ENCODE measurements at places on chromosomes 3 and 15.

DNA sequence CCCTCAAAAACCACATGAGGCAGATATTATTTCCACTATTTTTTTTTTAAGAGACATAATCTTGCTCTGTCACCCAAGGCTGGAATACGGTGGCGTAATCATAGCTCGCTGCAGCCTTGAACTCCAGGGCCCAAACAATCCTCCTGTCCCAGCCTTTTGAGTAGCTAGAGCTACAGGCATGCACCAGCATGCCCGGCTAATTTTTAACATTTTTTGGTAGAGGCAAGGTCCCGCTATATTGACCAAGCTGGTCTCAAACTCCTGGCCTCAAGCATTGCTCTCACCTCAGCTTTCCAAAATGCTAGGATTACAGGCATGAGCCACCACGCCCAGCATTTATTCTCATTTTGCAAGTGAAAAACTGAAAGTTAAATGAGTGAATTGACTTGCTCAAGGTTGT, 50.8 kb upstream of the PIAS1 start:
- no peak for DNase-seq

- DNase-seq: no peak
Measured at GRCh38 chr3:2099028-2099671, 484 bp downstream of the CNTN4 start.

- DNase-seq: no peak
Measured at GRCh38 chr3:38986901-38987300, 64.8 kb downstream of the SCN11A start.

DNA sequence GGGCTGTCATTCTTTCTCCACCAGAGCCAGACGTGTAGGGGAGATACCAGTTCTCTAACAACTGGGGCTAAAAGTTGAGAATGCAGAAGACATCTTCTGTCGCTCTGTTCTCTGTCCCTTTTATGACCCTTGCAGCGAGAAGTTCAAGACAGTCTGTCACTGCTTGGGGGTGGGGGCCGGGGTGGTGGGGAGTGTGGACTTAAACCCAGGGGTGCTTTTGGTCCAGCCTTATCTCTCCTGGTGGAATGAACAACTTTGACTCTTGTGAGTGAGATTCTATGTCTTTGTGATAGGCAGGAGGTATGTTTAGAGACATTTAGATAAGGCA, 767 bp upstream of the APOD start:
- no peak for DNase-seq

DNA sequence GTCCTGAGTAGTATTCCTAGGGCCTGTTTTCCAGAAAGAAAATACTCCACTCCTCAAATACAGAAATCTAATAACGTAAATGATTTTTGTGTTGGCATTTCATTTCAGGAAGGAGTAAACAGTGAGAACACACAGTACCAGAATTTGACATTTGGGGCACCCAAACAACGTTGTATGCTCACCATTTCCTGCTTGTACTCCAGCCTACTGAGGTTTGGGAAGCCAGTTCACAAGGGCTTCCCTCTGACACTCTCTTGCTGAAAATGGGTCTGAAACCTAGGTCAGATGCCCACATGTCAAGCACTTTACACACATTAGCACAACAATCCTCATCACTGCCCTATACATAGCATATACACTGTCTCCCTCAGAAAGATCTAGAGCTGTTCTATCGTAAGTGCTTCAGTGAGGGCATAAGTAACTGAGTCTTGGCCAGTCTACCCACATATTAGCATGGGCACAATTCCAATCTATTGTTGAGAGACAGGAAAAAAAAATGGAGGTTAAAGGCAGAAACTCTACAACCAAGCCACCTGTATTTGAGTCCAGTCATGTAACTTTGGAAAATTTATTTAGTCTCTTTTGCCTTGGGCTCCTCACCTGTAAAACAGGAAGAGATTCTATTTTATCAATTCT, 43.5 kb upstream of the RSL24D1 start:
- DNase-seq: no peak

DNA sequence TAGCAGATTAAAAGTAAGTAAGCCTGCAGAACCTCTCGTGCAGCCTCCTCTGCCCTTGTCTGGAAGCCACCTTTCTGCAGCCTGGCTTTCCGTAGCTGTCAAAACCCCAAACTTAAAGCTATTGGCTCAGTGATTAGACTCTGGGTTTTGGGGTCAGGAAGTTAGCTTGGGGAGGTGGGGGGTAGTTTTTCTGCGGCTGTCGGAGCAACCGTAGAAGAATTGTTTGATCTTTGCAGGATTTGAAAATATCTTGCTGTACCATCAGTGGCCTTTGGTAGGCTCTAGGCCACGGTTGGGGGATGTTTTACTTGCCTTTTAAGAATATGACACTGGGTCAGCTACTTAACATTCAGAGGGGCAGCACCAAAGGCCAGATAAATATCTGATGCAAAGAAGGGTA, 88.4 kb upstream of the RASGRP1 start:
- DNase-seq: no peak

DNA sequence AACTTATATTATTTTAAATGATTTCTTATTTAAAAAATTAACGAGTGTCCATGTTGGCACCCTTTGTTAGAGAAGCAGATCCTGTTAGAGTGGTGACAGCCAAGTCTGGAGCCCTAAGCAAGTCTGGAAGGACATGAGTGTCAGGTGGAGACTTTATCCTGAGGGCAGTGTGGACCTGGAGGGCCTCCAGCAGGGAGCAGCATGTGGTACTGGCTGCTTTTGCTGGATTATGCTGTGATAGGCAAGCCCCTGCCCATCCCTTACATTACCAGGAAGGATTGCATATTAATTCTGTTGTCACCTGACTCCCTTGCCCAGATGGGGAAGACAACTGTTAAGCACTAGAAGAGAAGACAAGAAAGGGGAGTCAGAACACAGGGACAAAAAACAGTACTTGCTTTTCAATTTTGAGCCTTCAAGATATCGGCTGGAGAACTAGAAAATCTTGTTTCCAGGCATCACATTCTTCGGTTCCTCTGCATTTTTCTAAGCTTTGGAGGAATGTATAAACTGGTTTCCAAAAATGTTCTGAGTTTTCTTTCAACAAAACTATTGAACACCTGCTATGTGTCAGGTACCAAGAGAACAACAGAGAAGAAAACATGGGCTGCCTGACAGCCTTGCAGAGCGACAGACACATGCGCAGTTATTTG, 22.7 kb downstream of the ZNF860 start:
- DNase-seq: no peak

- DNase-seq: no peak
Measured at GRCh38 chr3:49609314-49609713, 55.0 kb downstream of the BSN start.

DNA sequence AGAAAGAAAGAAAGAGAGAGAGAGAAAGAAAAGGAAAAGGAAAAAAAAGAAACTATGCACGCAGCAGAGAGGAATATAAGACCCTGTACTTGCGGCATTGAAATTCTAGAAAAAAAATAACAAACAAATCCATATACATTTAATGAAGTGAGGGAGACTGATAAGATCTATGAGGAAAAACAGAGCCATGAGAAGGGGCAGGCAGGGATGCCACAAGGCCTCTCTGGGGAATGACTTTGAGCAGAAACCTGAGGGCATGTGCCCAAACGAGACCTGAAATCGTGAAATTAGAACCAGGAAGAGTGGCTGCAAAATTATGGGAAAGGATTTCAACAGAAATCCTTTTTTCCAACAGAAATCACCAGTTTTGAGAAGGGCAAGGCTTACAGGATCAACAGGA, 98.4 kb downstream of the GABRB3 start:
- no peak for DNase-seq

DNA sequence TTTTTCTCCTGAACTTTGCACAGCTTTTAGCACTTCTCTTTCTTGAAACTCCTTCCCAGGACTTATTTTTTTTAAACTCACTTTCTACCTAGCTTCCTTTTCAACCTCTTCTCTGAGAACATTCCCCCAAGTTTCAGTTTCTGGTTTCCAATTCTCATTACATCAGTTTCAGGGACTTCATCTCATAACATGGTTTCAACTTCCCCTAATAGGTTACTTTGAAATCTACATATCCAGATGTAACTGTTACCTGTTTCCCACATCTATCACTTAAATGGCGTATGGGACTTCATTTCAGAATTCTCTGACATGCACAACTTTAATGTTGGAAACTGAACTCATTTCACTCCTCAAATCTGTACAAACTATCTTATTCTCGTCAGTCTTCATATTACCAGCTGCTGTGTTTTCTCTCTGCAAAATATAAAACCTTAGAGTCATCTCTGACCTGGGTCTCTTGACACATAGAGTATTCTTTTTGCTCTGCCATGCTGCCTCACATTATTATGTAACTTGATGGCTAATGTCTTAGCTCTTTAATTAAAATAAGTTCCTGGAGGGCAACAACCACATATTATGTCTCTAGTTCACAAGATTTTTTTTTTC, 58.4 kb downstream of the NME9 start:
- DNase-seq: no peak

GRCh38 chr3:178297199-178297598, 239.0 kb upstream of the KCNMB2 start:
- DNase-seq: no peak

GRCh38 chr3:106534206-106534605, 665.4 kb upstream of the CBLB start:
- DNase-seq: no peak

DNA sequence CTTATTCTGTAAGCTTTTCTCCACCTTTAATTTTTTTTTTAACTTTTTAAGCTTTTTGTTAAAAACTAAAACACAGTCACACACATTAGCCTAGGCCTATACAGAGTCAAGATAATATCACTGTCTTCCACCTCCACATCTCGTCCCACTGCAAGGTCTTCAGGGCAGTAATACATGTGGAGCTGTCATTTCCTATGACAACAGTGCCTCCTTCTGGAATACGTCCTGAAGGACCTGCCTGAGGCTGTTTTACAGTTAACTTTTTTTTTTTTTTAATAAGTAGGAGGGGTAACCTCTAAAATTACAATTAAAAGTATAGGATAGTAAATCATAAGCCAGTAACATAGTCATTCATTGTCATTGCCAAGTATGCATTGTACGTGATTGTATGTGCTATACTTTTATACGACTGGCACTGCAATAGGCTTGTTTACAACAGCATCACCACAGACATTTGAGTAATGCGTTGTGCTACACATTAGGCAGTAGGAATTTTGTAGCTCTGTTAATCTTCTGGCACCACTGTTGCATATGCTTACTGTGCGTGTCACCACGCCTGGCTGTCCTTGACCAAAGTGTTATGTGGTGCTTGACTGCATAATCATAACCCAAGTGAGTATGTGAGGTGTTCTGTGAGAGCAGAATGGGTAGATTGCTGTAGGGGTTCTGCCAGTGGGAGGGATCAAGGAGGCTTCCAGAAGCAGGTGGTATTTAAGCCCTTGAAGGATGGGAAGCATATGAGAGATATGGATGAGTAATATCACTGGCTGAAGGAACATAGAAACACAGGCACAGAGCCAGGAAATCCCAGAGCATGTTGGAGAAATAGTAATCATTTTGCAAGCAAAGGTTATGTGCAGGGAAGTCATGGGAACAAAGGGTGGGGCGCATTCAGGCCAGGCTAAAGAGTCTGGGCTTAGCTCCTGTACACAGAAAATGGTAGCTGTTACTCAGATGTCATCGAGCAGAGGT, 18.3 kb downstream of the FBXO22 start:
- no peak for DNase-seq

DNA sequence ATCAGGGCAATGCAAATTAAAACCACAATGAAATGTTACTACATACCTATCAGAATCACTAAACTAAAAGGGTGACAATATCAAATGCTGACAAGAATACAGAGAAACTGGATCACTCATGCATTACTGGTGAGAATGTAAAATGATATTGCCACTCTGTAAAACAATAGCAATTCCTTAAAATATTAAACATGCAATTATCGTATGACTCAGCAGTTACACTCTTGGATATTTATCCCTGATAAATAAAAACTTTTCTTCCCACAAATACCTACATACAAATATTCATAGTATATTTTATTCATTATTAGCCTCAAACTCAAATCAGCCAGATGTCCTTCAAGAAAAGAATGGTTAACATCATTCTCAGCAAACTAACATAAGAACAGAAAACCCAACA, 25.9 kb upstream of the RAB6B start:
- DNase-seq: no peak

GRCh38 chr3:74571118-74571517, 43.3 kb downstream of the CNTN3 start:
- DNase-seq: no peak

- DNase-seq: no peak
Measured at GRCh38 chr3:115960799-115961198, 337.5 kb downstream of the GAP43 start.

GRCh38 chr3:16066975-16067374, 107.5 kb upstream of the GALNT15 start:
- no peak for DNase-seq

DNA sequence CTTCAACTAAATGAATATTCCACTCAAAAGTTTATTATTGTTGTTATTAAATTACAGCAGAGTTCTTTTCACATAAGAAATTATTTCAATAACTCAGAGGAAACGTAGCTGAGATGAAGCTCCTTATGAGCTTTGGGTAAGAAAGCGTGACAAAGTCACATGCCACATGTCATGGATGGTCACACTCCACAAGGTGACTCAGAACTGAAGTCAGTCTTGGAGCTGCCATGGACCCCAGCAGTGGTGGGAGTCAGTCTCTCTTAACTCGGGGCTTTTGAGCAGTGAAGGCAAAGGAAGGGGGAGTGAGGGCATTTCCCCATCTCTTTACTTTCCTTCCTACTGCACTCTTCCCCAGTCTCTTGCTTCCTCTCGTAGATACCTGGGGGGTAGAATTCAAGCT, 87.5 kb upstream of the FAM3D start:
- no peak for DNase-seq

- DNase-seq: no peak
Measured at GRCh38 chr3:161498259-161498921, 1.8 kb downstream of the OTOL1 start.

DNA sequence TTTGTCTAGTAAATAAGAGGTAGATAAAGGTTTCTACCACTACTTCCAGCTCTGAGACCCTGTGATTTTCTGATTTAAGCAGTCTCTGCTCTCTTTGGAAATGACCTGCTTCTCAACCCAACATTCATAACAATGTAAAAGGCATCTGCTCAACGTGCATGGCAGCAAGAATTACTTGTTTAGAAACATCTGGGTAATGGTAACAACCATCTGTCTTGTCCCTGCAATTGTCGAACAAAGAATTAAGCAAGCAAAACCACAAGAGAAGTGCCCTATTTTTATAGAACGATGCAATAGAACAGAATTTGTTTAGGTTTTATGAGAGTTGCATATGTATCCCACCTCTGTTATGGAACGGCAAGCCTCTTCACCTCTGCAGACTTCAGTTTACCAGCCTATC, 7.1 kb upstream of the FSIP1 start:
- no peak for DNase-seq

- no peak for DNase-seq
Measured at GRCh38 chr3:115660646-115661337, 37.5 kb downstream of the GAP43 start.

- DNase-seq: no peak
Measured at GRCh38 chr3:25854635-25855034, 64.7 kb downstream of the OXSM start.

- no peak for DNase-seq
Measured at GRCh38 chr3:28206479-28206878, 34.9 kb upstream of the CMC1 start.

GRCh38 chr3:9791790-9792404, 376 bp downstream of the TADA3 start:
- no peak for DNase-seq

- no peak for DNase-seq
Measured at GRCh38 chr3:111923806-111924205, 55.0 kb upstream of the ABHD10 start.
